ENCODE measurements at places on chromosomes 12 and 14. TPM values are rescaled to one million over a fixed set of nuclear protein-coding genes. Genes with fewer than 3 reads are reported as not detected.

The TCL1B gene
- not detected for total RNA-seq

The TROAP gene
- 1.0 TPM for total RNA-seq

DNA sequence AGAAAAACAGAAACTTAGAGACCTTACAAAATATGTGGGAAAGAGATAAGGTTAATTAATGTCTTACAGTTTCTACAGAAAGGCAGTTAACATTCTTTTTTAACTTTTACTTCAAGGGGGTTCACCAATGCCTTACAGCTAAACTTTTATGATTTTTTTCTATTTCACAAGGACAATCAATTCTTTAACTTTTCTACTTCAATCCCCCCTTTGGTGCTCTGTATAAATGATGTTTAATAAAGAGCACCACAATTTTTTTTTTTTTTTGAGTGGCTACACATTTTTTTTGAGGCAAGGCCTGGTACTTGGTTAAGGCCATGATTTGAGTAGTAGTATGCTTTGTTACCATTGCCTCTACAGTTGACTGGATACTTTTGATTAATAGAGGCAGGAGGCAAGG lies 279.6 kb downstream of the PRKD1 start:
- DNase-seq = no peak

DNA sequence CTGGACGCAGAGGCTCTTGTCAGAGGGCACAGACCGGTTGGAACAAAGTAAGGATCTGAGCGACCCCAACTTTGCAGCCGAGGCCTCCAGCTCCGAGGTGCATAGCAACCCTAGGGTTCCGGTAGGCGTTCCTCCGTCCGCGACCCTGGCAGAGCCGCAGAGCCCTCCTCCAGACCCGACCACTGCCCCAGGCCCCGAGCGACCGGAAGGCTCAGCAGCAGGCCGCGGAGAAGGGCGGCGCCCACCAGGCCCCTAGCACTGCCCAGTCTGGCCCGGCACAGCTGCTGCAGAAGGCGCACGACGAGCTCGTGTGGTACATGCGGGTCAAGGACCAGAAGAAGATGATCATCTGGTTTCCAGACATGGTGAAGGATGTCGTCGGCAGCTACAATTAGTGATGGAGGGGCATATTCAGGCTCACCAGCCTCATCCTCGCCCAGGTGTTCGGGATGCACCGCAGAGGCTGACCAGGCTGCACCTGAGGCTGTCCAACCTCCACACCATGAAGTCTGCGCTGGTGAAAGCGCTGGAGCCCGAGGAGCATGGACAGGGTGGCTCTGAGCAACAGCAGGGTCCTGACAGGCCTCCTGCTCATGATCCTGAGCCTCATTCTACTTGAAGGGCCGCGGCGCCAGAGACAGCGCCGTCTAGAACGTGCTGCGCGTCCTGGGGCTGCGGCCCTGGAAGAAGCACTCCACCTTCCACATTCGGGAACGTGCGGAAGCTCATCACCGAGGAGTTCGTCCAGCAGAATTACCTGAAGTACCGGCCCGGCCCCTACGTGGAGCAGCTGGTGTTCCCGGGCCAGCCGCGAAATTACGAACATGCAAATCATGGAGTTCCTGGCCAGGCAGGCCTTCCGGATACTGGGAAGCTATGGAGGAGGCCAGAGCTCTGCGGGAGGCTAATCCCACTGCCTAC lies 24.5 kb downstream of the CAPS2 start:
- no peak for DNase-seq

DNA sequence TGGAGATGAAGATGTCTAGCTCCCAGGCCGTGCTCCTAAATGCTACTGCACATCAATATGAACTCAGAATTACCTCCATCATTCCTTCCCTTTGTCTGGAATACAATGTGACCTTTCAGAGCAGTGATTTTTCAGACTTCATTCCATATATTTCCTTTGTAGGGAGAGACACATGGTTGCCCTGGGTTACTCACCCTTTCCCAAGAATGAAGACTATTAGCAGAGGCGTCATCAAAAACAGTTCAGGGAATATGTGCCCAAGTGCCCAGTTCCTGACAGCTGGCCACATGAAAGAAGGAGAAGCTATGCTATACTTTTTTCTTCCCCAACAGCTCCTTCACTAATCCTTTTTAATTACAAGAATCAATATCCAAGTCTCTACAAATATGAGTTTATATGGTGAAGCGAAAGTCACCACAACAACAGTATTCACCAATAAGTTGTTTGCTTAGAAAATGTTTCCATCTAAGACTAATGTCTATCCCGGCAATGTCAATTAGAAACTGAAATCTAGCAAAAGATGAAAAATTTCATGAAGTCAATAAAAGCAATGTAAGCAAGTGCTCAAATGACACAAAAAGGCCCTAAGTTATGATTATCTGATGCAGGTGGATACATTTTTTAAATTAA lies 17.8 kb downstream of the NELL2 start:
- no peak for DNase-seq

DNA sequence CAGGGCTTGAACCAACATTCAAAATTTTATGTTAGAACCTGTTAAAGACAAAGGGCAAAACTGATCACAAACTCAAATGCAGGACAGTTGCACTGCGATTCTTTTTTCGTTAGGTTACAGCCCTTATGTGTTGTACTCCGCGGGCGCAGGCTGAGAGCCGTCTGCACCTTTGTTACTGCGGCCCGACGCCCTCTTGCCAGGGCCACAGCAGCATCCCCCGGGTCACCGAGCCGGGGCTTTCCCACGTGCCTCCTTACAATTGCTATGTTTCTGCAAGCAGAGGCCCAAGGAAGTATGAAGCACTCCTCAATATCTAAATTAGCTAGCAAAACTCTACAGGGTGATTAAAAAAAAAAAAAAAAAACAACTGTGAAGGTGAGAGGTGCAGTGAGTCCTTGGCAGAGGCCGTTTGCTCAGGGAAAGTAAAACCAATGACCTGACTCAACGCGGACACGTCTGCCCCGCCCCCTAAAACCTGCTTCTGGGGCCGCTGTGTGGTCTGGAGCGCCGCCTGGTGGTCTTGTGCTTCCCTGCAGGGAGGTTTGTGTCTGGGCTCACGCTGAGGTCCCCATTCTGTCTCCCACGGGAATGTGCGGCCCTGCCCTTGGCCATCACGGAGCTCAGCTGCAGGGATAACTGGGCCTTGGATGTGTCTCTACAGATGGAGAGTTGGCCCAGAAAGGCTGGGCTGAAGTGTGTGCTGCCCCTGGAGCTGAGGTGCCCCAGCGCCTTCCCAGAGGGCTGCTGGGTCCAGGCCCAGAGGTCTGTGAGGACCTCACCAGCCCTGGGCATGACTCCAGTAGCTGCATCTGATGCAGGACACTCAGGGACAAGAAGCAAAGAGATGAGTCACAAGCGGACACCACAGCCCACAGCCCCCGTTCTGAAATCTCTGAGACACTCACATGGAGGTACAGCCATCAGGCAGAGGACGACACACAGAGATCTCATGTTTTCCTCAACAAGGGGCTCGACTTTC lies 418.5 kb downstream of the TMEM121 start:
- DNase-seq = peak; percentile 39

DNA sequence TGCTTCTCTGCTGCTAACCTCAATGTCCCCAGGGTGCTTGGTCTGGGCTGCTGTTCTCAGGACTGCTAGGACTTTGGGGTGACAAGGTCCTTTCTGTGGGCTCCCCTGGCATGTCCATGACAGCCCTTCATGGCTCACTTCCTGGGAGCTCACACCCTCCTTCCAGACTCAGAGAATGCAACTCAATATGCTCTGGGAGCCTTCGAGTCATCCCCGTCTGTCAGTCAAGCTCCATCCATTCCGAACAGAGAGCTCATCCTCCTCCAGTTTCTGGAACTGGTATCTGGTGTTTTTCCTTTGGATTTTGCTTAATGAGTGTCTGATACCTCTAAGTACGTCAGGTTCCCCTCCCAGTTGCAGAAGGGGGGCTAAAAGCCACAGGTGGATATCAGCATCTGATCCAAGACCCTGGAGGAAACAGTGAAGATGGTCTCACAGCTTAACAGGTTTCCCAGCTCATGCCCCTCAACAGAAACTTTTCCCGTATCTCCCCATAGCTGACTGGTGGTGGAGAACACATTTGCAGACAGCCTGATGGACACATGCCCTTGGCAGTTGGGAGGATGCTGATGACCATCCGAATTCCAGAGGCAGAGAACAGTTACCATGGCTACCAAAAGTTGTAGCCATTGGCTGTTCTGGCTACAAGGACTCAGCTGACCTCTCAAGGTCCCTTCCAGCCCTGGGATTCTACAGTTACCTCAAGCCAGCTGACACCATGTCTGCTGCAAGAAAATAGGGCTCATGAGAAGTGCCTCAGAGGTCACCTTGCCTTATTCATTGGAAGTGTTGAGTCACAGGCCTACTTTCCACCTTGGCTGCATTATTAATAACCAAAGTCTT lies 9.5 kb upstream of the RAB35 start:
- DNase-seq = no peak

DNA sequence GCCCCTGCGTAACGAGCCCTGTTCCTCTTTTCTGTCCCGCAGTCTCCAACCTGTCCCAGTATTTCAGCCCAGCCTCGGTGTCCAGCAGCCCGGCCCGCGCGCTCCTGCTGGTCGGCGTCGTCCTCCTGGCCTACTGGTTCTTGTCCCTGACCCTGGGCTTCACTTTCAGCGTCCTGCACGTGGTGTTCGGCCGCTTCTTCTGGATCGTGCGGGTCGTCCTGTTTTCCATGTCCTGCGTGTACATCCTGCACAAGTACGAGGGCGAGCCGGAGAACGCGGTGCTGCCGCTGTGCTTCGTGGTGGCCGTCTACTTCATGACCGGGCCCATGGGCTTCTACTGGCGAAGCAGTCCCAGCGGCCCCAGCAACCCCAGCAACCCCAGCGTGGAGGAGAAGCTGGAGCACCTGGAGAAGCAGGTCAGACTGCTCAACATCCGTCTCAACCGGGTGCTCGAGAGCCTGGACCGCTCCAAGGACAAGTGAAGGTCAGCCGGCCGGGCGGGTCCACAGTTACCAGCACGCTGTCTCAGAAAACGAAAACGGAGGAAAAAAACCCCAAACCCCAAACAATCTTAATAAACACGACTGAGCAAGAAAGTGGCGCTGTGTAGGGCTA lies 31.6 kb downstream of the BRI3BP start:
- no peak for DNase-seq

- no peak for DNase-seq
Measured at GRCh38 chr14:93912782-93913181, 14.4 kb upstream of the FAM181A start.

DNA sequence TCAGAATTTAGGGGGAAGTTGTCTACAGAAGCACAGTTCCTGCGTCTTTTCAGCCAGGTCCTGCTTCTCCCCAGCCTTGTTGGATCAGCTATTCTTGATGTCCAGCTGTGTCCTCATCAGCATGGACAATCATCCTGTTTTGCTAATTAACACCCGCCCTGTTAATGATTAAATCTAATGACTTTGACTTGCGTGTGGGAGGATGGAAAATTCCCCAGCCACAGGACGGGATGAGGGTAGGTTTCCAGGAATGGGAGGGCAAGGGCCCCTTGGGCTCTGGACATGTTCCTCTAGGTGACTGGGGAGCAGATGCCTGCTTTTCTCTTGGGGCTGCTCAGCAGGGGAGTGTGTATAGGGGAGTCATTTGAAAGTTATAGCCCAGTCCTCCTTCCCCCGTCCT lies 5.3 kb upstream of the PPP1R1A start:
- DNase-seq = no peak

DNA sequence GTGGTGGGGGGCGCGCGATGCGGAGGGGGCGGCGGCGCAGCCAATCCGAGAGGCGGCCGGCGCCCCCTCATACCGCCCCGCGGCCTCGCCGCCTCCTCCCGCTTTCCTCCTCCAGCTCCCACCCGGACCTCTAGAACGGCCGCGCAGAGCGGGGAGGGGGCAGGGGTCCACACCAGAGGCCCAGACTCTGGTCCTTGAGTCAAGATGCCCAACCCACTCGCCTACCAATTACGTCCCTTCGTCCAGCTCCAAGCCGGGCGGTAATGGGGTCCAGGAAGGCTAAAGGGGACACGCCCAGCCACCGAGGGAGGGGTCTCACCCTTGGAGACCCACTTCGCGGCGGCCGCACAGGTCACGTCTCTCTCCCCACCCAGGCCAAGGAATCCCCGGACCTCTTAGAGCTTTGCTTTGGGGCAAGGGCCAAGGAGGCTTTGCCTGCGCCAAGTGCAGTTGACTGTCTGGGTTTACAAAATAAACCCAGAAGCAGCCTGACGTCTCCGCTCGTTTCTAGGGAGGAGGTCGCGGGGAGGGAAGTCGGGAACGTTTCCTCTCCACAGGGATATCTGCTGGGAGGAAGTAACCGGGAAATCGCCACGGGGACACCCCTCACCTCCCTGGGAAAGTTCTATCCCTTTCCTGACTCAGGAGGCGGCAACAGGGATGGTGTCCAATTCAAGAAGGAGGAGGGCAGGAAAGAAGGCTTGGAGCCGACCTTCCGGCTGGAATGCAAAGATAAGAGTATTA lies 394 bp upstream of the AMIGO2 start:
- peak; percentile 72 for DNase-seq

GRCh38 chr14:55976655-55977054 lies 141.6 kb upstream of the PELI2 start:
- DNase-seq = no peak

Data from heart left ventricle (tissue), 16 donors.